ENCODE measurements at places on chromosomes 11 and 22.

DNA sequence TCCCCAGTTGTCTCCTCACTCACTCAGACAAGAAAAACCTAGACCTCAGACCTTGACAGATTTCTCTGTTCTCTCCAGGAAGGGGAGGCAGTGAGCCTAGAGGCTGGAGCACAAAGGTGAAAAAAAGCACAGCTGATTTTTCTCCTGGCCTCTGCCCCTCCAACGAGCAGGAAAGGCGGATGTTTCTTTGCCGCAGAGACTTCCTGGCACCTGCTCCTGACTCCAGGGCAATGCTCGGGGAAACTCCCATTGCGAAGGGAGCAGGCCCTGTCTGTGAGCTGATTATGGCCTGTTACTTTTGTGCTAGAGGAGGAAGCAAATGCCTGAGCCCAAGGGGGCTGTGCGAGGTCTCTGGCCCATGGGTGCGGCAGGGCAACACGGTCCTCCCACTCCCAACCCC lies 25.4 kb downstream of the MS4A10 start:
- peak; percentile 44 for DNase-seq

- peak; percentile 66 for DNase-seq
Measured at GRCh38 chr22:29004647-29005371, 56.8 kb downstream of the C22orf31 start.

GRCh38 chr11:2482745-2483144 lies 37.9 kb downstream of the KCNQ1 start:
- no peak for DNase-seq

GRCh38 chr11:69656536-69657455 lies 15.8 kb downstream of the CCND1 start:
- no peak for DNase-seq

- DNase-seq: peak; percentile 60
Measured at GRCh38 chr22:42299586-42300258, 29.3 kb upstream of the TCF20 start.

DNA sequence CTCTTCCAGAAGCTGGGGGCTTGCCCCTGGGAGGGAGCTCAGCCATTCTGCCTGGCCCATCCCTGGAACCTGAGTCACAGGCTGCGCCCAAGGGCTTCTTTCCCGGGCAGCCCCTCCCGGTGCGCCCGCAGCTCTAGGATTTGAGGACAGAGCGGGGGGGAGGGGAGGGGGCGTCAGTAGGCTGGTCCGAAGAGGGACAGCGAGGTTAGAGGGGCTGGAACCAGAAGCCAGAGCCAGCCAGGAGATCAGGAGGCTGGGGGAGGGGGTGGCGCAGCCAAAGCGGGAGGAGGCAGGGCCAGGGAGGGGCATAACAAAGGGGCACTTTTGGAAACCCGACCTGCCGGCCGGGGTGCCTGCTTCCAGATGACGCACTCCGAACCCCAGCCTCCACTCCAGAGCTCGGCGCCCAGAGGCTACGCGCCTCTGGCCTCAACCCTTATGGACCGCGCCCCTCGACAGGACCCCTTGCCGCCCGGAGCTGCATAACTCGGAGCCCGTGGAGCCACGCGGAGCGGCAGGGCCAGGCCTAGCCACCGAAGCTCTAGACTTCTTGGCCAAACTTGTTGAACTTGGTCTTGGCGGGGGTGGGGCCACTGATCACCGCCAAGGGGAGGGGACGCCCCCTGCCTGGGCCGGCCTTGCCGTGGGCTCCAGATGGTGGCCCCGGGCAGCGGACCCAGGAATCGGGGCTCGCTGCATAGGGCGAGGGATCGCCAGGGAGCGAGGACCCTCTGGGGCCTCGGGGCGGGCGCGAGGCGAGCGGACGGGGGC lies 744 bp downstream of the PACSIN3 start:
- DNase-seq: peak; percentile 62

GRCh38 chr22:38967451-38968450 lies 10.3 kb downstream of the APOBEC3A start:
- DNase-seq: no peak

DNA sequence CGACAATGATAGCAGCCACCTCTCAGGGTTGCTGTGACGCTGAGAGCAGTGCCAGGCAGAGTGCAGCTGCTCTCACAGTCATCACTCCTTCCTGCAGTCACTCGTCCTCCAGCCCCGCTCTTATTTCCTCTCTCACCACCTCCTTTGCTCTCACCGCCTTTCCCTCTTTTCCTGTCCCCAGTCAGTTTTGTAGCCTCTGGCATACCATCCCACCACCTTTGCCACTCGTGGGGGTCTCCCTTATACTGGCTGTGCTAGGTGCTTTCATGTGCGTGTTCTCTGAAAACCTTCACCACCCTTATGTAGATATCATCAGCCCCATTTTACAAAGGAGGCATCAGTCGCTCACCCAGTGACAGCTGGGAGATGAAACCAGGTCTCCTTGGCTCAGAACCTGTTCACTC lies 19.3 kb upstream of the ST3GAL4 start:
- no peak for DNase-seq

DNA sequence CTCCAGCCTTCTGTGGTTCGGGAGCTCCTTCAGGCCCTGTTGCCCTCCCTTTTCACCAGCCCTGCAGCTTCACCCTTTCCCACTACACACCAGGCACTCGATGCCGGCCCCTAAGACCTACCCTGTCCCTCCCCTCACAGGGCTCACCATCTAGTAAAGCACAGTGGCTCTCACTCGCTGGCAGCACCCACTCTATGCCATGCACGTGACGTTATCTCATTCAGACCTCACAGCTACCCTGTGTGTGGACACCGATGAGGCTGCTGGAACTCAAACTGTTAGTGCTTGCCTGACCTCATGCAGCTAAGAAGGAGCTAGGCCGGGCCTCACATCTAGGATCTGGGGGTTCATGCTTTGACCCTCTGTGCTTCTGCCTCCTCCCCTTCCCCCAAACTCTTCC lies 45.5 kb downstream of the SCN3B start:
- no peak for DNase-seq

DNA sequence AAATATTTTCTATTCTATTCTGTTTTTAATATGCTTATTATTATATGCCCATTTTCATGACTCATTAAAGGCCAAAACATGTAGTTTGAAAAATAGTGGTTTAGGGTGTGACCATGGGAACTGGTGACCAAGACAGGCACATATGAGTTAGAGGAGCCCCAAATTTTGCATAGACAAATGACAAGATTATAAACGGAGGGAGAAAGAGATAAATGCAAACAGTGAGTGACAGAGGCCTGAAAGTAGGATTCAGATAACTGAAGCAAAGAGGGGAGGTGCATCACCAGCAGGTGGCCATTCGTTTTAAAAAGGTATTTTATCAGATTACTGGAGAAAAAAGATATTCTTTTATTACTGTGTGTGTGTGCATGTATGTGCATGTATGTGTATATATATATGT lies 391.5 kb upstream of the CHORDC1 start:
- DNase-seq: no peak

DNA sequence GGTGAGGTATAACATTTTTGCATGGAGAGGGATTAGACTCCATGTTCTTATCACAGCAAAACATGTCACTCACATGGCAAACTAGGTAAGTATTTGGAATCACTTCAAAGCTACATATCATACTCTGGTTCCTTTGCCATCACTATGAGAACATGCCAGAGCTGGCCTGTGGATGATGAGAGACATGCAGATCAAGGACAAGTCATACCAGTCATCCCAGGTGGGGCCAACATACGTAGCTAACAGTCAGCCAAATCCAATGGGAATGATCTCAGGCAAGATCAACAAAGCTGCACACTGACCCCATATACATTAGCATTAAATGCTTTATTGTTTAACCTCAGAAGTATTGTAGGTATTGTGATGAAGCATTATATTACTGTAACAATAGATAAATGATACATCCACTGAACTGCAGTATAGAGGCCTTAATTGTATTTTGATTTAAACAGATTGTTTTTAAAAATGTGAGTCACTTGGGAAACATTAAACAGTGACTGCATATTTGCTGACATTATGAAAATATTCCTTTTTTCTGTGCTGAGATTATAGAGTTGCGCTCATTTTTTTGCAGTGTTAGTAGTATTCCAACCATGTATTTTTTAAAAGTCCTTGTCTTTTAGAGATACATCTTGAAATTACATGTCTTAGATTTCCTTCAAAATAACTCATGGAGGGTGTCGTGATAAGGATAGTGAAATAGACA lies 37.3 kb upstream of the ARL14EP start:
- DNase-seq: no peak

DNA sequence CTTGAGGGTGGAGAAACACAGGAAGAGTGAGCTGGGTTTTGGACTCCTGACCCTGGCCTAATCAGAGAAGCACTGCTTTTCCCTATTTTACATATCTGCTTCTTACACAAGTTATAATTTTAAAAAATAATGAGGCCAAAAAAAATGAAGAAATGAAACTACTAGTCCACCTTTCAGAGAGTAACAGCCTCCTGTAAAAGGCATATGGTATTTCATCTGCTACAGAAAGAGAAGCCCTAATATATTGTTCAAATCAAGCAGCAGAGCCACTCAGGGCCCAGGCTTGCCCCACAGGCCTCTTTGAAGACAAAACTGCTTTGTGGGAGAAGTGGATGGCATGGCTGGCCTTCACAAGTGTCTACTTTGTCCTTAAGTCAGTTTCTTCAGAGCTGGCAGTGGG lies 10.0 kb downstream of the DIXDC1 start:
- DNase-seq: no peak

DNA sequence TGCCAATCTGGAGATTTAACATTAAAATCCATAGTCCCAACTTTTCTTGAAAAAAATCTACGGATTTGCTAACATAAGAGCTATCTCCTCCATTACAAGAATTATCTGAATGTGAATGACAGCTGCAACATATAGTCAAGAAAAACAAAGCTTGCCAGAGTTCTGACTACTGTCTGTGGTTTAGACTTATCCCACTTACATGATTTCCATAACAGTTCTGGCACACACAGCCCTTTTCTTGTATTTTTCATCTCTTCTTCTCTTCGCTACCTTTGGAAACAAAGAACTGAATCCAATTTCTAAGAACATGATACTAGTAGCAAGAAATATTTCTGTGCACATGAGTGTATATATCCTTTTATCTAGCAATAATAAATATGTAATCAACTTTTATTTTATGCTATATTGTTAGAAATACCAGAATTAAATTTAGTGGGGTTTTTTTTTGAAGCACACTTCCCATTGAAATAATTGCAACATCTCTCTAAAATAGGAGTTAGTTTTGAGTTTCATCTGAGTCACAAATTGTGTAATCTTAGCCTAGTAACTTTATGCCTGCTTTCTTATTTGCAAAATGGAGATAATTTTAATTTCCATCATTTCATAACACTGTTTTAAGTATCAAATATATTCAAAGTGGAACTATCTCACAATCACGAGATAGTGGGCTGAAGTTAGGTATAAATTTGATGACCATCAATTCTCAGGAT lies 1217.6 kb downstream of the JRKL start:
- DNase-seq: no peak

GRCh38 chr22:42651134-42651533 lies 1.9 kb upstream of the CYB5R3 start:
- no peak for DNase-seq

DNA sequence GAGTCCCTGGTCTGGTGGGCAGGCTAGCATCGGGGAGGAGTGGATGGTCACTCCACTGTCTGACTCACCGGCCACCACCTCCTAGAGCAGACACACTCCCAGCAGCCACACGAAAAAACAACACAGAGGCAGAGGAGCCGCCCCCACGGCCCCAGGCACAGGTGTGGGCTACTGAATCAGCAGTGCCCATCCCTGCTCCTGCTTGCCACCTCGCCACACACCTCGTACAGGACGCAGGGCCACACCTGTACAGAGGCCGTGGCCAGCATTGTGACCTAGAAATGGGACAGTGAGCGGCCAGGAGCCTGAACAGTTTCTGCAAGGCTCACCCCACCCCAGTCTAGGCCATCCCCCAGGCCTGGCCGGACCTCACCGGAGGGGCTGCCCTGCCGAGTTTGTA lies 14.0 kb downstream of the TRIM29 start:
- DNase-seq: no peak

DNA sequence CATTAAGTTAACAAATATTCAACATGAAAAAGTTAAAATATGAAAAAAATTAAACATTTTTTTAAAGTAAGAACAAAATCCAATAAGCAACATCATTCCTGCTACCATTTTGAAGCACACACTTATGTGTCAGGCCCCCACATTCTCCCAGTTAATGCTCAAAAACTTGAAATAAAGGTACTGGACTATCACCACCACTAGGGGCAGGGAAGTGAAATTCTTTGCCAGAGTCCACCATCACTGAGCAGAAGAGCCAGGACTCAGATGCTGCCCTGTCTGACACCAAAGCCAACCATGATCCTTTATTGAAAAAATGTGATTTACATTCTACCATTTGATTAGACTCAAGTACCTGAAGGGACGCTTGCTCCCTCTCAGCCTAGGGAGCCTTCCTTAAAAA lies 39.1 kb downstream of the PITPNB start:
- no peak for DNase-seq

GRCh38 chr11:111176603-111177002 lies 68.9 kb upstream of the POU2AF2 start:
- no peak for DNase-seq

- DNase-seq: no peak
Measured at GRCh38 chr11:358129-358800, 11.0 kb upstream of the B4GALNT4 start.

DNA sequence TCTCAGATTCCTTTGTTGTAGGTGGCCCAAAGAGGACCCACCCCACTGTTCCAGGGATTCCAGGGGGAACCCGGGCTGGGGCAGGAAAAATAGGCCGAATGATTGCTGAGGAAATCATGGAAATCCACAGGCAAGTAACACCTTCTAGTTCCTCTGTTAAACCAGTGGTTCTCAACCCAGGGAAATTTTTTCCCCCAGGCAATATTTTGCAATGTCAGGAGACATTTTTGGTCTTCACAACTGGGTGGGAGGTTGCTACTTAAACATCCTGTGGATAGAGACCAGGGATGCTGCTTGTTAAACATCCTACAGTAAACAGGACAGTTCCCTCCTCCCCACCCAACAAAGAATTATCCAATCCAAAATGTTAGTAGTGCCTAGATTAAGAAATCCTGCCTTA lies 84.7 kb downstream of the BTBD10 start:
- no peak for DNase-seq

DNA sequence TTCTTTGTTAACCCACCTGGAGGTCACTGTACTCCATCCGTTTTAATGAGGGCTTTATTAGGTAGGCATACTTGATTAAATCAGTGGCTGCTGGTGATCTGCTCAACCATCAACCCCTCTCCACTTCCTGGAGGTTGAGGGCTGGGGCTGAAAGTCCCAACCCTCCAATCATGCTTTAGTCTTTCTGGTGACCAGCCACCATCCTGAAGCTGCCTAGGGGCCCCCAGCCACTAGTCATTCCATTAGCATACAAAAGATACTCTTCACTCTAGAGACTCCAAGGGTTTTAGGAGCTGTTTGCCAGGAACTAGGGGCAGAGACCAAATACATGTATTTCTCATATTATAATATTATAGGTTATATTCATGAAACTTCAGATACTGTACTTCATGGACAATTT lies 13.5 kb downstream of the DNAJC24 start:
- DNase-seq: no peak

DNA sequence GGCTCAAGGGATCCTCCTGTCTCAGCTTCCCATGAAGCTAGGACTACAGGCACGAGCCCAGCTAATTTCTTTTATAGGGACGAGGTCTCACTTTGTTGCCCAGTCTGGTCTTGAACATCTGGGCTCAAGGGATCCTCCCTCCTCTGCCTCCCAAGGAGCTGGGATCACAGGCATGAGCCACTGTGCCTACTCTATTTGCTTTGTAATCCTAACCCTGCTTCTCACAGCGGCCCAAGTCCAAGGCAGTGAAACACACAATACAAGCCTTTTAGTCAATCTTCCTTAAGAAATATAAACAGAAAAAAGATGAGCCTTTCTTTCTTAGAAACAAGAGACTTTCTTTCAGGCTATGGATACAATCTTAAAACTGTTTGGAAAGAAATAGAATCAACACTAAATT lies 115.2 kb upstream of the SORL1-AS1 start:
- no peak for DNase-seq

All from left colon (tissue), 2 donors.